ENCODE measurements at places on chromosomes 5 and 9. TPM values are rescaled to one million over a fixed set of nuclear protein-coding genes. Genes with fewer than 3 reads are reported as not detected.

Gene MAT2B
- 86.4 TPM for polyA plus RNA-seq

Gene ACTL7A
- polyA plus RNA-seq: not detected

Gene AJM1
- 0.26 TPM for polyA plus RNA-seq

Gene IL9
- polyA plus RNA-seq: not detected

Gene PKD2L2
- not detected for polyA plus RNA-seq

Gene SPATA9
- polyA plus RNA-seq: 2.4 TPM

Gene ZNF367
- polyA plus RNA-seq: 0.36 TPM

Gene FOXD4L5
- not detected for polyA plus RNA-seq

Gene NIM1K
- 0.83 TPM for polyA plus RNA-seq

Gene FGFR4
- 5.8 TPM for polyA plus RNA-seq

Gene CLIC3
- polyA plus RNA-seq: 0.42 TPM

Gene CCDC183
- polyA plus RNA-seq: 0.21 TPM

Gene OR2V2
- polyA plus RNA-seq: not detected

Gene ADGRD2
- polyA plus RNA-seq: not detected

Gene HSPB3
- 0.67 TPM for polyA plus RNA-seq

Gene DRD1
- polyA plus RNA-seq: 0.11 TPM

Gene INSYN2B
- polyA plus RNA-seq: 6.8 TPM

Gene DOCK8
- 0.05 TPM for polyA plus RNA-seq

Gene ANKRD34B
- not detected for polyA plus RNA-seq

Gene KCTD16
- 0.38 TPM for polyA plus RNA-seq

Gene IRX1
- polyA plus RNA-seq: not detected

Gene SPATA31A6
- polyA plus RNA-seq: not detected

Gene LCN9
- polyA plus RNA-seq: not detected

Gene C7
- 17.1 TPM for polyA plus RNA-seq

Gene HAPLN1
- polyA plus RNA-seq: not detected

Gene SPAAR
- polyA plus RNA-seq: 0.27 TPM

Gene CACFD1
- 9.2 TPM for polyA plus RNA-seq
